ENCODE measurements at places on chromosomes 5 and 9.

DNA sequence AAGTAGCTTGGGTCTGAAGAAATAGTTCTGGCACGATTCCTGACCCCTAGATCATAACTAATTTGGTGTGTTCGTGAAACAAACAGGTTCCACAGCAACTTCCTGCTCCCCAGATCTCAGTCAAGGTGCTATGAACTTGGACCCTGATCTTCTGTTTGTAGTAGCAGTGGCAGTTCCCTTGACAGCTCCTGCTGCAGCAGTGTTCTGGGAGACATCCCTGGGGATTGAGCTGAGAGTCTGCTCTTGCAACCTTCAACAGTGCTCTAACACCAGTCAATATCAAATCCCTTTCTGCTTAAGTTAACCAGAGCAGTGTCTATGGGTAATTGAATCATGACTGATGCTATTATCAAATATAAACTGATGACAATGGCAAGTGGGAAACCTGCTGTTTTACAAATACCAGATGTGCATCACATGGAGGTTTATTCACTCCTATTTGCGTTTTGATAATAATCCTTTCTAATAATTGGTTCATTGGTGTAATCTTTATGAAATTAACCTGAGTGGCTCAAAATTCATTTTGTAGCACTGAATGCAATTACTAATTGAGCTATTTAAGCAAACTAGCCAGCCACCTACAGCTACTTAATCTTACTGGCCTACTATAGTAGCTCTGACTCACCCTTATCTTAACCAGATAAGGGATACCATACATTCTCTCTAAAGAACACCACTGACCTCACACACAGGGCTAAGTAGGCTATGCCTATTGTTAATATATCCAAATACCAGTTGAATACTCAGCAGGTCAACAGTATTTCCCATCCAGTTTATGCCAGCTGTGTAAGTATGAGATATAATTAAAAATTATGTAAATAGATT is 21.9 kb downstream of the KDM4C start:
- DNase-seq, result no peak

DNA sequence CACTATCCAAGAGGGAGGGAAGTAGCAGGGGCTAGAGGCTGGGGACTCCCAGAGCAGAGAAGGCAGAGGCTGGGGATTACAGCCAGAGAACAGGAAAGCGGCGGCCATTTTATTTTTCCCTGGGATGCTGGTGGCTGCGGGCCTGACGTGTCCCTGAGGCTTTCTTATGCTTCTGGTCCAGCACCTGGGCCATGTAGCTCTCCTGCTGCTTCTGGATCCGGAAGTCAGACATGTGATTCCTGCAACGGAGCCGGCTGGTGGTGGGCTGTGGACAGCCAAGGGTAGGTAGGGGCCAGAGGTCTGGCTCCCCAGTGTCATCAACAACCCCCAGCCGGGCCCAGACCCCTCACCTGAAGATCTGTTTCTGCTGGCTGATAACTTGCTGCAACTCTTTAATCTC is 1.8 kb upstream of the PROB1 start:
- no peak for DNase-seq

- DNase-seq, result no peak
These were observed 16.5 kb downstream of the NEK6 start for GRCh38 chr9:124274226-124274625.

- DNase-seq, result no peak
These were observed 505 bp downstream of the CREB3 start for GRCh38 chr9:35732800-35733541.

DNA sequence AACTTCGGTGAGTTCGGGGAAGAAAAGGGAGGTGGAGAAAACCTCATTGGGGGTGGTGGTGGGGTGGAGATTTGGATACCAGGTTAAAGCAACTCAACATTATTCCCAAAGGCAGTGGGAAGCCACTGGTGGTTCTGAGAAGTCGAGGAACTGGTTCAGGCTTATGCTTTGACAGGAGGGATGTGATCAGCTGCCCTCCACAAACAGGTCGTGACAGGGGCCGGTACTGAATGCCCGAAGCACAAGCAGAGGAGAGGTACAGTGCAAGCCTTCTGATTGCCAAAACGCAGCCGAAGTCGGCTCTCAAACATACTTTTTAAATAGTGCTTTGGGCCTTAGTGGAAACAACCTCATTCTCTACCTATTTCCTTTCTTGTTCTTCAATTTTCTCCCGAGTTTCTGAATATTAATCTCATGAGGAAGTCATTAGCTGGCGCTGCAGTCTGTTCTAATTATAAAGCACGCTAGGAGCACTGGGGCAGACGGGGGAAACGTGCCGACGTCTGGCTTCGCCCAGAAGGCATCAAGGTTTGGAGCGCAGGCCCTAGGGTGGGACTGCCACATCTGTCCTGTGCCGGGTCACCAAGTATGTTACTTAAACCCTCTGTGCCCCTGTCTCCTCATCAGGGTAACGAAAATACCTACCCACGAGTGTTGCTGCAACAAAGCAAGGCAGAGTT is 27.3 kb downstream of the SHB start:
- DNase-seq, result no peak

DNA sequence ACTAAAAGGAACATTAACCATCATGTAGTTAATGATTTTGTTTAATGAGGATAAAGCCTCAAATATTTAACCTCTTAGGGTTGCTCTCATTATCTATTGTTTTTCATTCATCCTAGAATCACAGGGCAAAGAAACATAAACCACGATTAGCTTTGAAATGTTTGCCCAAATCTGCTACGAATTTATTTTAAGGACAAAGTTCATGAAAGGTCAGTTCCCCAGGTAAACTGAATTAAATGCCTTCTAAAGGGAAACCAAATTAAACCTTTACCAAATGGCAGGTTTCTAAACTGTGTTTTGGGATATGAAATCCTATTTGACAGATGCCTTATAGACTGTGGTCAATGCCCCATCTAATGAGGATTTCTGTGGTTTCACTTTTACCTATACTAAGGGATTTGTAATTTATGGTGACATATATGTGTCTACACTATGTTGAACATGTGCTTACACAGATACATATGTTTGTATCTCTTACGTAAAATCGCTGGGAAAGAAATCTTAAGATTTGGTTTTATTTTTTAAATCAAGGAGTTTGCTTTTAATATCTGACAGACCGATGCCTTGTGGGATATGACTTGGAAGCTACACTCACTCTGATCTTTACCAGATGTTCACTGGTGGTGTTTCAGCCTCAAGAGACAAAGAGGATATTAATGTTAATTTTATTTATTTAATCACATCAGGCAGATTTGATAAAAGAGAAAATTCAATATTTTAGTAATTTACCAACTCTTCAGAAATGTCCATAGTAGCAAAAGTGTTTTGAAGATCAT is 188.4 kb downstream of the GLIS3 start:
- DNase-seq, result no peak

DNA sequence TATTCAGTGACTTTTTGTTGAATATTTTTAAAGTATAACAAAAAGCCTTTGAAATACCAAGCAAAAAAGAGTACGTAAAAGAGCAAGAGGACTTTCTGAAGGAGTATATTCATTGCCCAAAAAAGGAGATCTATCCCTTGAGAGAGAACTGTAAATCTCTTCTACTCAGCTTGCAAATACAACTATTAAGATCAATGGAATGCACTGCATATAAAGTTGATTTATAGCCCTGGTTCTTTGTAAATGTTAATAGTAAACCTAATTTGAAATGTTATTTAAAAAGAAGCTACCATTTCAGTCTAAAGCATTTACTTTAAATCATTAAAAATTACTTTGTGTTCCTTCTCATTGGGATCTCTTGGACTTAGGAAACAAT is 168.1 kb downstream of the PDE4D start:
- DNase-seq, result no peak

GRCh38 chr9:91896513-91897121 is 53.4 kb downstream of the ROR2 start:
- DNase-seq, result no peak
